D721Med (cell line): ENCODE measurements at places on chromosomes 1 and 21.

DNA sequence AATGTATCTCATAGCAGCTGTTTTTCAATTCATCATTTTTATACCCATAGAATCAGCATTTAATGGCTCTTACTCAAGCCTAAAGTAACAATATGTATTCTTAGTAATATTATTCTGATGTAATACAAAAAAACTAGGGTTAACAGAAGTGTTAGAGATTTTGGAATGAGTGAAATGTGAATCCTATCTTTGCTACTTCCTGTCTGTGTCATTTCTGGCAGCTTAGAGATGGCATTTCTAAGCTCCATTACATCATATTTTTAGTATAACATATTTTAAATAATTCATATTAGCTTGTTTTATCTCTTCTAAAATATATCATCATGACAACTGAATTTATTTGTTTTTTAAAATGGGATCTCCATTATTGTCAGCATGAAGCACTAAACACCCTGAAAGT, 90.2 kb downstream of the LRRC7 start:
- no peak for DNase-seq

DNA sequence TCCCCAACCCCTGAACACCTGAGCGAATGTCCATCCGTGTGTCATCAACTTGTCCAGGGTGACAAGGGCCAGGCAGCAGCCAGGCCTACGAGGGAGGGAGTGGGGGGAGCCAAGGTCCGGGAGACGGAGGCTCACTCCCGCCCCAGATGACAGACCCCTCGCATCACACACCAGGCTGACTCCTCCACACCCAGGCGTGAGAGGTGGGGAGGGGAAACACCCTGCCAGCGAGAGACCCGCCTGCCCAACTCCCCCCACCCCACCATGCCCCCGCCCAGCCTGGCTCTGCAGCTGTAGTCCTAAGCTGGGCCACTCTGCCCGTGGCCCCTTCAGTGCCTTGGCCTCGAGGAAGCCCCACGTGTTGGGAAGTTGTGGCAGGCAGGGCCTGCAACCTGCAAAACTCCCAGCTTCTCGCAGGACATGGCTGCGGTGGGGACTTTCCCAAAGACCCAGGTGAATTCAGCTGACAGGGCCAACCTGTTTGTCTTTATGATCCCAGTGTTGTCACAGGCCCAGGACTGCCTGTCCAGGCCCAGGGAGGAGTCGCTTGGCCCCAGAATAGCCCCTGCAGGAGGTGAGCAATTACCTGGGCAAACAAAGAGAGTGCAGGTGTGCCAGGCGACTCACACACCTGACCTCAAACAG, 62.9 kb downstream of the RIPK4 start:
- DNase-seq, result no peak

DNA sequence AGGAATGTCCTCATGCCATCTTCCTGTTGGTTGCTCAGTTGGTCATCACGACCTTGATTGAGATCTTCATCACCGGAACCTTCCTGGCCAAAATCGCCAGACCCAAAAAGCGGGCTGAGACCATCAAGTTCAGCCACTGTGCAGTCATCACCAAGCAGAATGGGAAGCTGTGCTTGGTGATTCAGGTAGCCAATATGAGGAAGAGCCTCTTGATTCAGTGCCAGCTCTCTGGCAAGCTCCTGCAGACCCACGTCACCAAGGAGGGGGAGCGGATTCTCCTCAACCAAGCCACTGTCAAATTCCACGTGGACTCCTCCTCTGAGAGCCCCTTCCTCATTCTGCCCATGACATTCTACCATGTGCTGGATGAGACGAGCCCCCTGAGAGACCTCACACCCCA, 42.9 kb downstream of the KCNJ15 start:
- DNase-seq, result no peak

DNA sequence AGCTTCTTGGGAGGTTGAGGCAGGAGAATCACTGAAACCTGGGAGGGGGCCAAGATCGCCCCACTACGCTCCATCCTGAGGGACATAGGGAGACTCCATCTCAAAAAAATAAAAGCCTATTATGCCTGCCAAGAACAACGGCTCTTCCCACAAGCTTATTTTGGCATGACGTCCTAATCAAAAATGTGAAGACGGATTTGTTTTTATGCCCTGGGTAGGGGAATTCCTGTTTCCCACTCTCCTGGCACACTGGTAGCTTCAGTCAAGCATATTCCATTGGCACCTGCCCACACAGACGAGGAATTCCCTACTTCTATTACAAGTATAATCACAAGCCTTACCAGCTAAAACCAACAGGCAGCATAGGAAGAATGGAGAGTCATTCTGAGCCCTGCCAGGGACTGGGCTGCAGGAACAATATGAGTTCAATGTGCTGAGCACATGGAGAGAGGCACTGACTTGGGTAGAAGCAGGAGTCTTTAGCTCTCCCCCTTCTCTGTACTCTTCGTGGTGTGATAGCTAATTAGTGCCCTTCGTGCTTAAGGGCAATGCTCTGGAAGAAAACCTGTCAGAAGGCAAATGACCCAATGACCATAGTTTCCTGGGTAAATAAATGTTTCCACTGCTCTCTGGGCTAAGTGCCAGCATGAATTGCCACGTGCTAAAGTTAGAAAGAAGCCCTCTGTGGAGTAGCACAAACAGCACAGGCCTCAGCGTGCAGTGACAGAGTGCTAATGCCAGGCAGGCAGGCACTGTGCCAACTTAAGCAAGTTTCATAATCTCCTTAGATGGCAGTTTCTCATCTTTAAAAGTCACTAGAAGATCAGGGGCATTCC, 16.8 kb downstream of the TNFSF4 start:
- no peak for DNase-seq

DNA sequence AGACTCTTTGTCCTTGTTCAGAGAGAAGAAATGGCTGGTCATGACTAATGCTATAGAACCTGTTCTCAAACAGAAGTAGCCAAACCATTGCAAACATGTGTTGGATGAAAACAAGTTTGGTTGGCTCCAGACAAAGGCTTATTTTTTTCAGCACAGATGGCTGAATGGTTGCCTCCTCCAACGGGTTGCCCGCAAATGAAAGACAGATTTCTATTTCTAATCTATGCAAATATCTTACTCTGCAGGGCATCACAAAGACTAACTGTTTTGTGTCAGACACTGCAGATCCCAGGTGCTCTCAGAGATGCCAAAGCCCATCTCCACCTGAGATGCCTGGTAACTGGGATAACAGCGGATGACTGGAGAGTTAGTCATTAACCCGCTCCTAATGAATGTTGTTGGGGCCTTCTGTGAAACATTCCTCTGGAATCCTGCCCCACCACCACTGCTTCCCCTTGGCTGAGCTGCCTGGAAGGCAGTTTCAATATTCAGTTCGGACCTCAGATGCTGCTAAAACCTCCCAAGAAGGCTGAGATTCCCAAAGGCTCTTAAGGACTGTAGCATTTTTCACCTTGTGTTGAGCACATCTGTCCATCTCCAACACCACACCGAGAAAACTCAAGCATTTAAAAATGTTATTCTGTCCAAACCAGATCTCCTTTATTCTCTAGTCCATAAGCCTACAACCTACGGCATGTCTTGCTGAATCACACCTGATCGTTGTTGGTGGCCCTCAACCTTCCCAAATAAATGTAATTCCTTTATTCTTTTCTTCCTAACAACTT, 104.4 kb downstream of the PTPN14 start:
- no peak for DNase-seq

DNA sequence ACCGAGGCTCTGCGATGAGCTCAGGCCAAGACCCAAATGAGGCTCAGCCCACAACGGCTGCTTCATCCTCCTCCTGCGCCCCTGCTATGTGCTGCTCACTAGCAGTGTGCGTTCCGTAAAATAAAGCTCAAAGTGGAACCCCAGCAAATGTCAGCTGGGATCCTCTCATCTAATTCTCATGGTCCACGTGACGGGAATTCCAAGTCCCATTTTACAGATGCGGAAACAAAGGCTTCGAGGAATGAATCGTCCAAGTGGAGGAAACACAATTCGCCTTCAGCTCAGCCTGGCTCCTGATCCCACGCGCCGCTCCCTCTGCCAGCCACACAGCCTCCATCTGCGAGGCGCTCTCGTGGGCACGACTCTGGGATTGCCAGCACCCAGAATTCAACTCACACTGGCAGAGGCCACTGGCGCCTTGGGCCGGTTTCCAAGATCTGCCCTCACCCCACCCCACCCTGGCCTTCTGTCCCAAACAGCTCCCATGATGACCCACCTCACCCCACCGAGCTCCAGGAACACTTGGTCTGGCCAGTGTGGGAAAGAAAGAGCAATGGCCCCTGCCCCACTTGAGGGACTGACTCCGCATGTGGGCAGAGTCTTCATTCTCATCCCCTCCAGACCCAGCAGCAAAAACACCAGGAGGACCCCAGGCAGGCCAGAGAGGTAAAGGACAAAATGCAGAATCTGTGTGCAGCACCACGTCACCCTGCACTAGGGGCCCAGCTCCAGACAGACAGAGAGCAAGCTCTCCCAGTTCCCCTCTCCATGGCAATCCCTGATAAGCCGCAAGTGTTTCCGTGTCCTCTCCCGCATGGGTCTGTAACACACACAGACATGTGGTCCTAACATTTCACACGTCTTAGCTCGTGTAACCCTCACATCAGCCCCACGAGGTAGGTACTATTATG, 10.5 kb downstream of the CASZ1 start:
- DNase-seq, result no peak

- DNase-seq, result no peak
Measured at GRCh38 chr1:22801347-22801746, 90.7 kb downstream of the EPHB2 start.

GRCh38 chr1:201142011-201142848, 12.0 kb downstream of the TMEM9 start:
- no peak for DNase-seq

DNA sequence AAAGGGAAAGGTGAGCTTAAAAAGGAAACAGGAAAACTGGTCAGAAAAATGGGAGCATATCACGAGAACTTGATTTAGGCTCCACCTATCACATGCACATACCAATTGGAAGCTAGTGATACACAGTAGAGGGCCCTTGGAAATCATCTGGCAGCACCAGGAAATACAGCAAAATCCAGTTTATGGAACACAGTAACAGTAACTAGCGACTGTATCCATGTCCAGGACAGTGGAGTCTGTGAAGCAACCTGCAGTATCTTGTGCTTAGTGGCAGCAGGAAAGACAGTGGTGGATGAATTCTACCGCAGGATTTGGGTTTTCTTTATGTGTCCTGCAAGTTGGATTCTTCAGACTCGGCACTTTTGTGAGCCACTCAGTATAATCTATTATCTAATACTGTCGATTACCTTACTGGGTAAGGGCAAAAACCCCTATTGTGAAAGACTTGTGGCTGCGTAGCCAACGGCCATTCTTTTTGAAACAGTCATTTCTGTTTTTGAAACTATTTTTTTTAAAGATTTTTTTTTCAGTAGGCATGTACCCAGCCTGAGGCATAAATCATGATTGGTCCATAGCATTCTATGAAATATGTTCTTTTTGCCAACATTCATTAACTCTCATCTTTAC, 1.6 kb upstream of the KDM4A start:
- no peak for DNase-seq

DNA sequence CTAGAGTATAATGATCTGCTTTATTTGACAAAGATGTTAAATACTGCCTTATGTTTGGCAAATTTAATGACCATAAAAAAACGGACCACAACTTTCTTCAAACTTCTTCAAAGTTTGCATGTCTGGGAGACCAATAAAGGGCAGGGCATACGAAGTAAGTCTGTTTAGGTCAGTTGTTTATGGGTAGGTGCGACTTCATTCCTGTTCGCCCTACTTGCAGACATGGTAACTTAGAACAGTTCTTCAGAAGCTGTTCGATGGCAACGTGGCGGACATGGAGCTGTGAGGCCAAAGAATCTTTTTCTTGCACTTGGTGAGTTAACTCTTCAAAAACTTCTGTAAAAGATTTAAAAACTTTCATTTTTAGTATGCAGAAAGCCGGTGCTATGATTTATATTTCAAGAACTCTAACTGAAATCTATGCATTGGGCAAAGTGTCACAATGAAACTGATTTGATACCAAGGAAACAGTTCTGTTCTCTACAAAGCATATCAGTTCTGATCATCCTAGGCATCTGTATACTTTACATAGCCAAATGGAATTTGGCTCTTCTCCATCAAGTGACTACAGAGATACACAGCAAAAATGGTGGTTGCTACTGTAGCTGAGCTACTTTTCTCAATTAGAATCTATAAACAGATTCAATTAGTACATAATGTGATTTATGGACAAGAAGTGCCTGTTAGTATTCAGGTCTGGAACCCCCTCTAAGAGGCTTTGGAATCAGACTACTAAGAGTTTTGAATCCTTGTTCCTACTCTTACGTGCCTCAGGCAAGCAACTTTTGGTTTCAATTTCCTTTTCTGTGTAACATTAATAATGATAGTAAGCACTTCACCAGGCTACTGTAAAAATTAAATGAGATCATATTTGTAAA, 25.7 kb downstream of the C21orf91 start:
- DNase-seq, result no peak

DNA sequence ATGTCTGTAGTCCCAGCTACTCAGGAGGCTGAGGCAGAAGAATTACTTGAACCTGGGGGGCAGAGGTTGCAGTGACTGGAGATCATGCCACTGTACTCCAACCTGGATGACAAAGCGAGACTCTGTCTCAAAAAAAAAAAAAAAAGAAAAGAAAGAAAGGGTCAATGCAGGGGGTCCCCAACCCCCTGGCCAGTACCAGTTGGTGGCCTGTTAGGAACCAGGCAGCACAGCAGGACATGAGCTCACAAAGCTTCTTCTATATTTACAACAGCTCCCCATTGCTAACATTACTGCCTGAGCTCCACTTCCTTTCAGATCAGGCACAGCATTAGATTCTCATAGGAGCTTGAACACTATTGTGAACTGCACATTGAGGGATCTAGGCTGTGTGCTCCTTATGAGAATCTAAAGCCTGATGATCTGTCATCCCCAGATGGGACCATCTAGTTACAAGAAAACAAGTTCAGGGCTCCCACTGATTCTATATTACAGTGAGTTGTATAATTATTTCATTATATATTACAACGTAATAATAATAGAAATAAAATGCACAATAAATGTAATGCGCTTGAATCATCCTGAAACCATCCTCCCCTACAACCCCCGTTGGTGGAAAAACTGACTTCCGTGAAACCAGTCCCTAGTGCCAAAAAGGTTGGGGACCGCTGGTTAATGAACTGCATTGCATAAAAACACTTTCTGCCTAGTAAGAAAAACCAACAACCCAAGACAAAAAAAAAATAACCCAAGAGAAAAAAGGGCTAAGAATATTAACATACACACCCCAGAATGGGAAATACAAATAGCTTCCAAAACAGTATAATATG, 2.8 kb downstream of the ZBTB8OS start:
- no peak for DNase-seq

GRCh38 chr1:117436513-117436912, 69.3 kb downstream of the MAN1A2 start:
- no peak for DNase-seq

GRCh38 chr1:199545780-199546179, 481.7 kb upstream of the NR5A2 start:
- DNase-seq, result no peak

DNA sequence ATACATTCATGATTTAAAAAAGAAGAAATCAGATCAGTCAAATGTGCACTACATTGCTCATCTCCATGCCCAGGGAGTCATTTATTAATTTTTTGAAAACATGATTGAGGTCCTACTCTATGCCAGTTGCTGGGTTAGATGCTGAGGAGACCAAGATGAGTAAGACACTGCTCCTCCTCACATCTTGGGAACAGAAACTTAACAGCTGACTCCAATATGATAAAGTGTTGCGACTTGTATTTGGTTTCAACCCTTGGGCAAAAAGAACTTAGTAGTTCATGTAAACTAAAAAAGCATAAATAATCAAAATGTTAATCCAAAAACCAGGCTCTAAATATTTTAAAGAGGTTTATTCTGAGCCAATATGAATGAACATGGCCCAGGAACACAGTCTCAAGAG, 56.9 kb downstream of the OPTC start:
- no peak for DNase-seq
